ENCODE measurements at places on chromosomes 3 and 15. TPM values are rescaled to one million over a fixed set of nuclear protein-coding genes. Genes with fewer than 3 reads are reported as not detected.
A peak's percentile ranks its signal among the peaks of the same experiment; 100 is the strongest.

The HYAL3 gene
- polyA plus RNA-seq: 7.8 TPM

DNA sequence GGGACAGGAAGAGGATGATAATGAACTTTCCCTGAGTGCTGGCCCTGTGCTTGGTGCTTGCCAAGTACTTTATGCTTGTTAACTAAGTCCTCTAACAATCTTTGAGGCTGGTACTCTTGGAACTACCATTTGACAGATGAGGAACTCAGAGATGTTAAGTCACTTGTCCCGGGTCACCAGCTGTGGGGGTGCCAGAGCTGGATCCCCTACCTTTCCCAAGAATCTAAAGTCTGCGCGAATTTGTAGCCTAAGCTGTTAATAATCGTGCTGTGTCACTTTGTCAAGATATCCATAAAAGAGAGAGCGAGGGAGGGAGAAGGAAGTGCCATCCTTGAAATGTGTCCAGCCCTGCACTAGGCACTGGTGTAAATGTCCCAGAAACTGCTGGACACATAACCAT is 19.0 kb upstream of the ACOX2 start:
- H3K4me1 ChIP-seq: peaks cover 6% of the 10 kb centered on the region
- no peak for DNase-seq
- no peak overlapping the region for H3K27ac ChIP-seq
- H3K27me3 ChIP-seq: no peaks in the 10 kb centered on the region

DNA sequence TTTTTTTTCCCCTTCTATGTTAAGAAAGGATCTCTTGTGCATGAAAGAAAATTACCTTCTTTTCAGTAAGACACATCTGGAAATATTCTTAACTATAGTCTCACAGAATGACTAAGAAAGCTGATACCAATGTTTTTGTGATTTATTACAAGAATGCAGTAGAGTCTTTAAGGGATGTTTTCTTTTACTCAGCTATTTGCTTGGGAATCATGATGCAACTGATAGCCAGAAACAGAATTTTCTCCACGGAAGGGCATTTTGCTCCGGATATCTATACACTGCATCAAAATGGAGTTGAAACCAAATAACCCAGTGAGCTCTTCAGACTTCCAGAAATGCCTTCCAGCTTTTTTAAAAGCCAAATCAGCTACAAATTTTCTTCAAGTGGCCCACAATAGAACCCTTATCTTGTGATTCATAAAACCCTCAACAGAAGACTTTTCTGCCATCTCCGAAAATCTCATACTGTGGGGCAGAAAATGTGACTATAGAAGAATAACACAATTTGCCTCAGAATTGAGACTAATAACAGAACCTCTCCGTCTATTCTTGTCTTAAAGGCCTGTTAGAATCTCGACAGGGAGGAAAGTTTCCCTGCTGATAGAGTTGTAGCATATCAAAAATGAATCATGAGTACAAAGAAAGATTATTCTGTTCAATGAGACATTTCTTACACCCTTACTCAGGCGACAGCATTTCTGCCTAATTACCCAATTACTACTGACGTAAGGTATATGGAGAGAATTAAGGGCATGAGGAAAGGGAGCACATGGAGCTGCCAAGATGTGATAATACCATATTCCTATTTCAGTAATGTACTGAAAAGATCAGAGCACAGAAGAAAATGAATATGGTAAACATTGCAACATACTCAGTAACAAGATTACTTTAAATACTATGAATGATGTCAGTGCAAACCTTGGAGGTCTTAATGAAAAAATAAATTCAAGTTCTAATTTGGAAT is 900.1 kb downstream of the ROBO1 start:
- no peaks in the 10 kb centered on the region for H3K27me3 ChIP-seq
- peaks cover 22% of the 10 kb centered on the region for H3K4me1 ChIP-seq
- H3K4me3 ChIP-seq: no peak overlapping the region
- DNase-seq: no peak

The SPSB4 gene
- polyA plus RNA-seq: 0.21 TPM

The COLQ gene
- 1.9 TPM for polyA plus RNA-seq

GRCh38 chr3:71721651-71722157 is 3.5 kb downstream of the EIF4E3 start:
- no peak overlapping the region for H3K4me3 ChIP-seq
- H3K27ac ChIP-seq: no peak overlapping the region
- no peaks in the 10 kb centered on the region for H3K4me1 ChIP-seq
- no peak for DNase-seq

DNA sequence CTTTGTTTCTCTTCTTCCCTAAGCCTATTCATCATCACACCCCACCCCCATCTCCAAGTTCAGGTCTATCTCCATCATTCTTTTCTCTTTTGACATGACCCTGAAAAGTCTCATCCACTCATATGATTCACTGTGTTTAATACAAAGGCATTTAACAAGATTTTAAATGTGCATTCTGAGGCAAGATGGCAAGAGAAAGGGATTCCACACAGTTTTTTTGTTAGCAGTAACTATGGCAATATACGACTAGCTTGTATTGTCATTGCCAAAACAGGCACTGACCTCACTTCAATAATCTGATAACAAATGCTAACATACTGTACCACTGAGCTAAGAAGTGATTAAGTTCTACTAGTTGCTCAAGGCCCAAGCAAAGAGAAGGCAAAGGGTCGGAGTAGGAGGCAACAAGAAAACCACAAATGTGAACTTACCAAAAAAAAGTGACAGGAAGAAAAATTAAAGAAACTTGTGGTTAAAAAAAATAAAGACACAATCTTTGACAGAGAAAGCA is 53.2 kb downstream of the FBN1 start:
- no peaks in the 10 kb centered on the region for H3K27me3 ChIP-seq
- no peak overlapping the region for H3K4me3 ChIP-seq
- no peak for DNase-seq

GRCh38 chr3:112744825-112745566 is 101.7 kb downstream of the CD200R1L start:
- H3K36me3 ChIP-seq: no peaks in the 10 kb centered on the region
- no peak overlapping the region for H3K4me3 ChIP-seq

DNA sequence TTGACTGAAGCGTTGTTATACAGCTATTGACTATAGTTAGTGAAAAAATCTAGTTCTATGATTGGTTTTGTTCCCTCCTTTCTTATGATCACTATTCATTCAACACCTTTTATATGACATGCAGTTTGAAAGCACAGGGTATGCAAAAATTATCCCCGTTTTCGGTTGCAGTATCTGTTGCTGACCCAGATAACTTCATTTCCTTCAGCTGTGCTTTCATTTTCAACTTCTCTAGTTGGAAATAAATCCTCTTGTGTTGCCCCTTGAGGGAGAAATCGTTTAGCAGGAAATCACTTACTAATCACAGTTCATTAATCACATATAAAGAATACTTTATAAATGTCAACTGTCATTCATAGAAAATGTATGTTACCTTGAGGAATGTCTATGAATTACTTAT is 55.1 kb downstream of the MBNL1 start:
- no peaks in the 10 kb centered on the region for H3K36me3 ChIP-seq
- H3K27ac ChIP-seq: no peak overlapping the region
- no peak for DNase-seq
- H3K4me1 ChIP-seq: peaks cover 15% of the 10 kb centered on the region

- no peaks in the 10 kb centered on the region for H3K27me3 ChIP-seq
- DNase-seq: no peak
- H3K27ac ChIP-seq: no peak overlapping the region
- H3K4me3 ChIP-seq: no peak overlapping the region
- no peaks in the 10 kb centered on the region for H3K4me1 ChIP-seq
- peaks cover 92% of the 10 kb centered on the region for H3K36me3 ChIP-seq
These were observed 183.6 kb downstream of the MBNL1 start for GRCh38 chr3:152452318-152452717.

DNA sequence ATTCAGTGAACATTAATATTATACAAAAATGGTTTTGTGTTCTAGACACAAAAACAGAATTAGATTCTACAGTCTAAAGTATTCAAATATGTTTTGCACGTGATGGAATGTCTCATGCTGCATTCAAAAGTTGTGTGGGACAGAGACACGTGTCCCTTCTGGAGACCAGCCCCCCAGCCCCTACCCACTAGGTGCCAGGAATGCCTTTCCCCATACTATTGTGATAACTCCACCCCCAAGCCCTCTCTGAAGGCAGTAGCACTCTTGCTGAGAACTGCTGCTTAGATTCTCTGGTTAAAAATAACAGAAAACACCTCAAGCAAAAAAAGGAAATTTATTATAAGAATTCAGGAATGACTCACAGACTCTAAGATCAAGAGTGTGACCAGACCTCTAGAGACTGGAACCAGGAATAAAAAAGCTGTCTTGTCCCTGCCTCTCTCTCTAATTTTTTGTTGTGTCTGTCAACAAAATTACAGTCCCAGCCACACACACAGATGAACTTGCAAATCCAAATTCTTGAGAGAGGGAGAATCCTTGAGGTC is 57.7 kb downstream of the PXYLP1 start:
- peaks cover 4% of the 10 kb centered on the region for H3K36me3 ChIP-seq
- no peaks in the 10 kb centered on the region for H3K4me1 ChIP-seq
- no peak overlapping the region for H3K4me3 ChIP-seq
- H3K27me3 ChIP-seq: no peaks in the 10 kb centered on the region

The ADGRG7 gene
- polyA plus RNA-seq: not detected

DNA sequence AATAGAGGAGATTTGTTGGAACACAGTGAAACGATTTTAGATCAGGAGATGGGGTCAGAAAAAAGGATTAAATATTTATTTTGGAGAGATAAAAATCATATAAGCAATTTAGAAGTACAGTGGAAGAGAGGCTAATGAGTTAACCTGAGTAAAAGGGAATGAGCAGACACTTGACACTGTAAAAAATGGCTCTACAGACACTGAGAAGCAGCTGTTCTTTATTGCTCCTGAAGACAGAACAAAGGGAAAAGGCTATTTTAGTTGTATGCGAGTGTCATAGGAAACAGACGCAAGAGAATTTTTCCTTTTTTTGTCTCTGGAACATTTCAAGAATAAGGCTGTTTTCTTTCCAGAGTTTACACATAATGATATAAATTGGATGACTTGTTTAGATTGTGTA is 34.3 kb downstream of the ASTE1 start:
- H3K36me3 ChIP-seq: peaks cover 27% of the 10 kb centered on the region
- H3K4me3 ChIP-seq: no peak overlapping the region
- H3K4me1 ChIP-seq: no peaks in the 10 kb centered on the region
- H3K27ac ChIP-seq: no peak overlapping the region
- H3K27me3 ChIP-seq: no peaks in the 10 kb centered on the region
- no peak for DNase-seq

DNA sequence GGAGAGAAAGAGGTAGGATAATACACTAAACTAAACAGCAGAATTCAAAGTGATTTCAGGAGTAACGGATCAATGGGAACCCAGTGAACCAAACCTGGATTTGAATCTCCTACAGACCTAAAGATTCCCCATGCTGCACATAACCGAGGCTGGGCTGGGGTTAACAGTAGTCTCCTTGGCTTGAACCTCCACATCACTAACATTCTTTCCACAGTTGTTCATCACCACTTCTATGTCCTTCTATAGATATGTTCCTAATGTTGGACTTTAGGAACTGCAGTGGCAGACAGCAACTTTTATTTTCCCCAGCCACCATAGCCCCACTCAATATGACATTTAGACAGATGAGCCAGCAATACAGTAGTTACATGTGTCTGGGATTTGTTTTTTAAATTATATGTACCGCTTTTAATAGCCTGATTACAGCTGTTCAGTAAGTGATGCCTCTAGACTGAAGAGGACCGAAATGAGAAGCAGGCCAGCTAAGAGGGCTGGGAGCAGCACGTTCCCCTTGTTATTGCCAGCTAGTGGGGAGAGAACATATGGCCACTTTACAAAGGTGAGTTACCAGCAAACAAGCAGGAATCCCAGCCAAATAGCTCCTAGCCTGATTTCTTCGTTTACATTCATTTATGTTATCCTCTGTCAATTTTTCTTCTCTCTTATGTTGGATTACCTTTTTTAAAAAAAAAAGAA is 472.6 kb upstream of the CDIN1 start:
- H3K36me3 ChIP-seq: no peaks in the 10 kb centered on the region
- H3K27me3 ChIP-seq: no peaks in the 10 kb centered on the region
- DNase-seq: no peak
- no peak overlapping the region for H3K27ac ChIP-seq
- H3K4me3 ChIP-seq: no peak overlapping the region

DNA sequence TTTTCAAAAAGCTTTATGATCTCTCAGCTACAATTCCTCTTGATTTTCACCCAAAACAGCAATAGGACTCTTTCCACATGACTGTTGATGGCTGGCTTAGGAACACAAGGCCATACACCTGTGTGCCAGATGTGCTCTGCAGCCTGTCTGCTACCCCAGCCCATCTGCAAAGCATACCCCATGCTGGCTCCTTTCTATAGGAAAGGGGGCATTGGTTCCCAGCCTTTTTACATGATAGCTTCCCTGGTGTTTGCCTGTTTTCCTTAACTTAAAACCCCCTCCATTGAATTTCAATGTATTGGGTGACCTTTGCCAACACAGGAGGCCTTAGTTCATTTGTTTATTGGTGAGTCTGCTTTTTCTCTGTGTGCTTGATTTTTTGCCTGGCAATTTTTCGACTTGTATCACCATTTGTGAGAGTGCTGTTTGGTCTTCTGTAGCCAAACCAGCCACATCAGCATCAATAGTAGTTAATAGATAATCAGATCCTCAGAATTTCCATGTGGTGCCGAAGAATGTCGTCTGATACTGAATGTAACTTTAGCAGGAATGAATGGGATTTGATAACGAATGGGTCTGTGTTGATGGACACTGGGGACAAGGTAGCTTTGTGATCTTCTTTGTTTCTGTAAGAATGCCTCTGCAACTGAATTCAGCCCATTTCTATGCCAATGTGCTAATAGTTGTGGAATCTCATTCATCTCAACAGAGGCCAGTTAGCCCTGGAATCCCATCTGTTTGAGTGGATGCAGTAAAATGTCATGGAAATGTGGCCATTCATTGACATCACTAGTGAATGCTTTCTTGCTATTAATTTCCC is 272.2 kb upstream of the RARB start:
- peak; percentile 54 for DNase-seq
- no peaks in the 10 kb centered on the region for H3K27me3 ChIP-seq
- H3K27ac ChIP-seq: peak overlapping the region; percentile 83
- H3K4me1 ChIP-seq: peaks cover 27% of the 10 kb centered on the region
- no peak overlapping the region for H3K4me3 ChIP-seq

DNA sequence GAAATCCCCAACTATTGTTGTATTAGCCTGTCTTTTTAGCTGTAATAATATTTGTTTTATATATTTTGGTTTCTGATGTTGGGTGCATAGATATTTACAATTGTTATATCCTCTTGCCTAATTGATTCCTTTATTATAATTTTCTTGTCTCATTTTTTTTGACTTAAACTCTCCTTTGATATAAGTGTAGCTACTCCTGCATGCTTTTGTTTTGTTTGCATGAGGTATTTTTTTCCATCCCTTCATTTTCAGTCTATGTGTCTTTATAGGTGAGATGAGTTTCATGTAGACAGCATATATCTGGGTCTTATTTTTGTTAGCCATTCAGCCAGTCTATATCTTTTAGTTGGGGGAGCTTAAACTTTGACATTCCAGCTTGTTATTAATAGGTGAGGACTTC is 37.4 kb downstream of the FAIM start:
- no peak overlapping the region for H3K27ac ChIP-seq
- H3K4me3 ChIP-seq: no peak overlapping the region
- DNase-seq: no peak
